ENCODE measurements at places on chromosomes 6 and 20. TPM values are rescaled to one million over a fixed set of nuclear protein-coding genes. Genes with fewer than 3 reads are reported as not detected.
A peak's percentile ranks its signal among the peaks of the same experiment; 100 is the strongest.

GRCh38 chr6:113526553-113526952 is 330.6 kb upstream of the MARCKS start:
- no peak for DNase-seq
- H3K36me3 ChIP-seq: no peaks in the 10 kb centered on the region
- no peaks in the 10 kb centered on the region for H3K27me3 ChIP-seq
- no peak overlapping the region for H3K27ac ChIP-seq
- no peak overlapping the region for H3K4me3 ChIP-seq

- no peaks in the 10 kb centered on the region for H3K36me3 ChIP-seq
- DNase-seq: peak; percentile 56
- no peaks in the 10 kb centered on the region for H3K27me3 ChIP-seq
- H3K4me1 ChIP-seq: peaks cover 18% of the 10 kb centered on the region
- no peak overlapping the region for H3K4me3 ChIP-seq
- no peak overlapping the region for H3K27ac ChIP-seq
Measured at GRCh38 chr6:138724015-138724414, 49.6 kb upstream of the CCDC28A start.

DNA sequence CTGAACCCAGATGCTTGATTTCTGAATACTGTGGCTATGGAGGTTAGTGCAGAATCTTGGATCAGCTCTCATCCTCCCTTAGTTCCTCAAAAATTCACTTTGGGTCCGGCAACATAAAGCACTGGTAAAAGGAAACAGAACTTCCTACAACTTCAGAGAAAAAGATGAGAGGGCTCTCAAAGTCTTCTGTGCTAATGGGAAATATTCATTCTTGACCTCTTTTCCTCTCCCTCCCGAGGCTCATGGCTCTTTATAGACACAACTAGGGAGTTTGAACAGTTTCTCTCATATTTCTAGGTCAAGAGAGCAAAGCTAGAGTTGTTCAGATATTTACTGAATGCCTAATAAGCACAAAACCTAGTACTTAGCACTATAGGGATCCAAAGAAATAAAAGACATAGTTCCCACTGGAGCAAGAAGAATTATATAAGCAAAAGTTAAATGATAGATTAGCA is 124.1 kb upstream of the TCF21 start:
- no peaks in the 10 kb centered on the region for H3K27me3 ChIP-seq
- no peak overlapping the region for H3K4me3 ChIP-seq
- H3K4me1 ChIP-seq: peaks cover 35% of the 10 kb centered on the region
- peak overlapping the region; percentile 65 for H3K27ac ChIP-seq
- H3K36me3 ChIP-seq: no peaks in the 10 kb centered on the region
- DNase-seq: no peak

GRCh38 chr20:44590980-44591778 is 8.8 kb downstream of the PKIG start:
- H3K4me1 ChIP-seq: peaks cover 14% of the 10 kb centered on the region
- DNase-seq: no peak
- no peak overlapping the region for H3K4me3 ChIP-seq
- no peaks in the 10 kb centered on the region for H3K27me3 ChIP-seq

DNA sequence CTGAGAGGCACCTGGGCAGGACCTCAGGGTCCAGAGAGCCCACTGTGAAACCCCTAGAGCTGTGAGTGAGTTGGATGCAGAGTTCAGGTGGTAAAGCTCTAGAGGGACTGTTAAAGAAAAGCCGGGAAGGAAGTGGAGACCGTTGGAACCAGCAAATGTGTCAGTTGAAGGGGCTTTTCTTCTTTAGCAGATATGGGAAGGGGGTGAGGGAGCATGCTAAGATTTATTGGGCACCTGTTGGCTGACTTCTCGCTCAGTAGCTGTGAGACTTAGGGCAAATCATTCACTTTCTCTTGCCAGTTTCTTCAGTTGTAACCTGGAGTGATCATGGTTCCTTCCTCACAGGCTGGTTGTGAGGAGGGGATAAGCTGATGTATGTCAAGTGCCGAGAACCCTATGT is 287.7 kb downstream of the DHX35 start:
- no peak overlapping the region for H3K27ac ChIP-seq
- H3K4me3 ChIP-seq: no peak overlapping the region
- no peak for DNase-seq

DNA sequence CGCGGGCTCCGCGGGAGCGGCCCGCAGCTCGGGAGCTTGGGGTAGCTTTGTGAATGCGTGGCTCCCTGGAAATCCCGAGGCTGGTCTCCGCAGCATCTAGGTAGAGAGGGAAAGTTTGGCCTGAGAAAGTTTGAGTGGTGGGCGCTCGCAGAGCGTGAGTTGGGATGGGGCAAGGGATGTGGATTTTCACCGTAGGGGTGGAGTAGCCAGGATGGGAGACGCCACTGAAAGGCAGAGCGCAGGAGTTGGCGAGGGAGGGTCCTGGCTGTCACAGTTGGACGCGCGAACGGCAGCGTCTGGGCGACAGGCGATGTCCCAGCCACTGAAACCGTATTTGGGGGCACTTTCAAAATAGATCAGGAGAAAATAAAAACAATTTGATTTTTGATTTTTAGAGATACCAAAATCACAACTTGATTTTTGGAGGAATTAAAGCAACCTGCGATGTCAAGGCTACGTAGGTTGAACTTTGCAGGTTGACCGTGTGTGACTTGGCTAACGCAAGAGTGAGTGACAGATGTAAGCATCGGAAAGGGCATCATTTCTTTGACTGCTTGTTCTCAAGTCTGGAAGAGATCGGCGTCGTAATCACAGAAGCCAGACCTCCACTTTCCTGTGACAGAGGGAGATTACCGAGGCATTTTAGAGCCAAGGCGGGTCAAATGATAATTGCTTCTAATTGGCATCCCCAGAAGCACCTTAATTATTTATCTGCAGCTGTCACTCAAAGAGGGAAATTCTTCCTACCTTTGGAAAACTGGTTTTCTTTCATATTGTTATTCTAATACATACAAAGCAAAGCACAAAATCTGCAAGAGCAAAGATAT is 646 bp downstream of the HEY2 start:
- H3K36me3 ChIP-seq: no peaks in the 10 kb centered on the region
- peak overlapping the region; percentile 69 for H3K4me3 ChIP-seq
- H3K27me3 ChIP-seq: peaks cover 56% of the 10 kb centered on the region
- peak overlapping the region; percentile 45 for H3K27ac ChIP-seq
- no peak for DNase-seq

- H3K27ac ChIP-seq: no peak overlapping the region
- H3K36me3 ChIP-seq: no peaks in the 10 kb centered on the region
- no peak for DNase-seq
- no peaks in the 10 kb centered on the region for H3K27me3 ChIP-seq
- H3K4me1 ChIP-seq: no peaks in the 10 kb centered on the region
- H3K4me3 ChIP-seq: no peak overlapping the region
Measured at GRCh38 chr20:1085492-1086276, 32.7 kb upstream of the PSMF1 start.

DNA sequence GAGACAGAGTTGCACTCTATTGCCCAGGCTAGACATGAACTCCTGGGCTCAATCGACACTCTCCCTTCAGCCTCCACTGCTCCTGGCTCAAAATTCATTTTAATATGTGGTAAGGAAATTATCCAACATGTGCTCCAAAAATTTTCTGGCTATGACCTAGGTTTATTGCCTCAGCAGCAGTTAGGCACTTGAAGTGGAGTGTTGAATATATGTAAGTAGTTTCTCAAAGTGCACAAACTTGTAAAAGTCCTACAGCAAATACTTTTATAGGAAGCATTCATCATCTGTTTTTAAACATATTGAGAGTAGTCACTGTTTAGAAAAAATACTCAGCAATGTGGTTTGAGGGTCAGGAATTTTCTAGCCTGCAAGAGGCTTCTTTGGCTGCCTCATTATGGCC is 13.2 kb downstream of the FILIP1 start:
- H3K27ac ChIP-seq: no peak overlapping the region
- DNase-seq: peak; percentile 34
- no peaks in the 10 kb centered on the region for H3K4me1 ChIP-seq
- H3K36me3 ChIP-seq: no peaks in the 10 kb centered on the region
- no peak overlapping the region for H3K4me3 ChIP-seq

- peak overlapping the region; percentile 94 for H3K27ac ChIP-seq
- H3K4me3 ChIP-seq: peak overlapping the region; percentile 13
- peak; percentile 100 for DNase-seq
- H3K27me3 ChIP-seq: no peaks in the 10 kb centered on the region
- H3K4me1 ChIP-seq: peaks cover 37% of the 10 kb centered on the region
Measured at GRCh38 chr6:113120582-113121285, 736.4 kb upstream of the MARCKS start.

GRCh38 chr20:62531046-62531838 is 55.4 kb upstream of the GATA5 start:
- no peak for DNase-seq
- H3K4me1 ChIP-seq: no peaks in the 10 kb centered on the region

RAB44 gene
- total RNA-seq: 0.14 TPM

PNPLA1 gene
- total RNA-seq: not detected

PAK5 gene
- 0.19 TPM for total RNA-seq

SMIM13 gene
- total RNA-seq: 24.2 TPM

BPIFA3 gene
- not detected for total RNA-seq

SCUBE3 gene
- total RNA-seq: 8.5 TPM

KCNQ2 gene
- total RNA-seq: 11.5 TPM

Measured in astrocyte (in vitro differentiated cells and primary cell).